ENCODE measurements at places on chromosomes 4 and X.

DNA sequence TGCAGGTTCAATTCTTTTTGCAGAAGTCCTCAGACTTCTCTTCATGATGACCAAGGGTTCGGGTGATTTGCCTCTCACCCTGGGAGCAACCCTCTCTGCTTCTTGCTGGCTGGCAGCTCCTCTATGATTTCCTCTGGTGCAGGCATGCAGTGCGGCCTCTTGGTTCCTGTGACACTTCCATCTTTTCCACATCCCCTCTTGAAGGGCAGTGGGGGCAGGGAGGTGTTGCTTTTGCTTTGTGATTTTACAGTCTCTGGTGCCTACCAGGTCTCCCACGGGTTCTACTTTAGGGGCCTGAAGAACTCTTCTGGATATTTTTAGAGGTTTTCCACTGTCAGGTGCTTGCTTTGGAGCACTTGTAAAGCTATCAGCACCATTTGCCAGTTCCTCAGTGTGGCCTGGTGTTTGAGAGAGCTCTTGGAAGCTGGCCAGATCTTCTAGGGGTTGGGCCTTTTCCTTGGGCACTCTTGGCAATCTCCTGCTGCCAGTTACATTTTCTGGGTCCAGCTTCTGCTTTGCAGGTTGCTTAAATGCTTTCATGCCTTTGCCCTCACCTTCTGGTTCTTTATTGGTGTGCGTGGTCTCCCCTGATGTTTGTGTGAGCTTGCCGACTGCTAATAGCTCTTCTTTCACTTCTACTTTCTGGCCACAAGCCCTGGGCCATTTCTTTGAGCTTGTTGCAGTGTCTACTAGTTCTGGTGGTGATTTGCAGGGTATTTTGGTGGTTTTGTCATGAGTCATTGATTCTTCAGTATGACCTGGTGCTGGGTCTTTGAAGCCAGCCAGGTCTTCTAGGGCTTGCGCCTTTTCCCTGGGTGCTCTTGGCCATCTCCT lies 11.5 kb upstream of the CHST7 start:
- DNase-seq, result no peak

DNA sequence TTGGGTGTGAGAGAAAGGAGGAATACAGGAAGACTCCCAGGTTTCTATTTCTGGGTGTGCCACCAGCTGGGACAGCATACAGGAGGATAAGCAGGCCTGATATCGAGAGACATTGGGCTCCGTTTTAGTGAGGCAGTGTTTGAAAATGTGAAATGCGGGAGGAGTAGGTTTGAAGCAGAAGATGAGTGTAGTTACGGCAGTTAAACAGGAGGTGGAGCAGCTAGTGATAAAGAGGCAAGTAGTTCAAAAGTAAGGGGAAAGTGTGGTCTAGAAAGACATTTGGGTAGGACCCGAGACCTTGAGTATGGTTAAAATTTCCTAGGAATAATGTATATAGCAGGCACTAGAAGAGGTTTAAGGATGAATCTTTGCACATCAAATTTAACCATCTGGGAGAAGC lies 42.4 kb downstream of the DCUN1D4 start:
- no peak for DNase-seq

GRCh38 chrX:318068-318738 lies 393 bp downstream of the GTPBP6 start:
- peak; percentile 98 for DNase-seq

GRCh38 chrX:17414839-17415238 lies 39.8 kb downstream of the NHS start:
- DNase-seq, result no peak

DNA sequence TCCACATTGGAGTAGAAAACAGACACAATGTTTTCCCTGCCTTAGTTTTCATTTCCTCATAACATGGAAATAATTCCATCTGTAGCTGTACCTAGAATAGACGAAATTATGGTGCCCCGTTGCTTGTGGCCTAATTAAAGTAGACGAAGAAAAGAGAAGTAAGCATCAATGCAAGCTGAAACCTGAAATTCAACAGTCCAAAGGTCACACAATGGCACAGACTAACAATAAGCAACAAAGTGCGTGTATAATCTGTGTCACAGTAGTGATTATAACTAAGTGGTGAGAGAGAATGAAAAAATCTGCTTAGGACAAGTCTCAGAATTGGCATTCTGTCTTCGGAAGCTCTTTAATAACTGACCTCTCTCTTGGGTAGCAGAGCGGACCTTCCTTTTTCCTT lies 24.3 kb downstream of the MAGEB17 start:
- DNase-seq, result no peak

DNA sequence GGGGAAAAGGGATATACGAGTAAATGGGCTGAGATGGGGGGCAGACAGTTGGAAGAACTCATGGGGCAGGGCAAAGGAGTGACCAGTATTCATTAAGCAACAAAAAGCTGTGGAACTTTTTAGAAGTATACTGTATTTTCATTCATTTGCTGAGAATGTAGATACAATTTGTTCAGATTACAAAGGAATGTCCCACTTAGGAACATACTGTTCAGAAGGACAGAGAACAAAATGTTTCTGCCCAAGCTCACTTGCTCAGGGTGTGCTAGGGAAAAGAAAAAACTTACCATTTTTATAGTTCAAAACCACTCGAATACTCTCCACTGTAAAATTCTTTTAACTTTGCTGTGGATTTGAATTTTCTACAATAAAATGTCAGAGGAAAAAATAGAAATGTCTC lies 135.2 kb upstream of the AFF2 start:
- DNase-seq, result no peak

- DNase-seq, result no peak
These were observed 3.0 kb upstream of the SHOX start for GRCh38 chrX:627510-627981.

Measured in posterior cingulate gyrus (tissue), 11 donors.